ENCODE measurements at places on chromosomes 1 and 21. TPM values are rescaled to one million over a fixed set of nuclear protein-coding genes. Genes with fewer than 3 reads are reported as not detected.

FCN3 gene
- not detected for polyA plus RNA-seq

IFNLR1 gene
- polyA plus RNA-seq, result not detected

RGS8 gene
- polyA plus RNA-seq, result not detected

DYNLT4 gene
- 0.59 TPM for polyA plus RNA-seq

FAM78B gene
- not detected for polyA plus RNA-seq

CD247 gene
- not detected for polyA plus RNA-seq

MAP3K7CL gene
- polyA plus RNA-seq, result 30.0 TPM

MROH7 gene
- polyA plus RNA-seq, result not detected

CYP2J2 gene
- polyA plus RNA-seq, result not detected

ACBD3 gene
- 41.4 TPM for polyA plus RNA-seq

GPR52 gene
- polyA plus RNA-seq, result not detected

GRIK1 gene
- not detected for polyA plus RNA-seq

RNU1-3 gene
- not detected for polyA plus RNA-seq

L1TD1 gene
- polyA plus RNA-seq, result 0.05 TPM

TMEM269 gene
- polyA plus RNA-seq, result not detected

RIPK4 gene
- polyA plus RNA-seq, result 0.43 TPM

GBP4 gene
- polyA plus RNA-seq, result 0.03 TPM

MATN1 gene
- polyA plus RNA-seq, result 0.11 TPM

PTCH2 gene
- polyA plus RNA-seq, result 0.11 TPM

SPRR1B gene
- polyA plus RNA-seq, result not detected

DNM3 gene
- polyA plus RNA-seq, result 1.8 TPM

CDC20 gene
- polyA plus RNA-seq, result 48.9 TPM

NR0B2 gene
- not detected for polyA plus RNA-seq

HTR6 gene
- not detected for polyA plus RNA-seq

F5 gene
- not detected for polyA plus RNA-seq

SLC16A4 gene
- 15.6 TPM for polyA plus RNA-seq

CLDN19 gene
- not detected for polyA plus RNA-seq

OLFML3 gene
- 149 TPM for polyA plus RNA-seq

TTLL7 gene
- 2.9 TPM for polyA plus RNA-seq

KRTAP19-1 gene
- not detected for polyA plus RNA-seq

HPCAL4 gene
- not detected for polyA plus RNA-seq

OR2T33 gene
- not detected for polyA plus RNA-seq

C1orf53 gene
- 39.8 TPM for polyA plus RNA-seq

DMBX1 gene
- not detected for polyA plus RNA-seq

FCGR2B gene
- polyA plus RNA-seq, result not detected

OR6N2 gene
- polyA plus RNA-seq, result not detected

S100A16 gene
- 826 TPM for polyA plus RNA-seq

NTMT2 gene
- polyA plus RNA-seq, result not detected

CRYBG2 gene
- polyA plus RNA-seq, result not detected

SH2D5 gene
- polyA plus RNA-seq, result 1.1 TPM

CXADR gene
- polyA plus RNA-seq, result not detected

RAB25 gene
- polyA plus RNA-seq, result not detected

OLFML2B gene
- polyA plus RNA-seq, result 1.4 TPM

LSM10 gene
- polyA plus RNA-seq, result 72.5 TPM

BMP8A gene
- not detected for polyA plus RNA-seq

VAV3 gene
- 0.24 TPM for polyA plus RNA-seq

Measured in GM23248 (cell line).